ENCODE measurements at places on chromosomes 3 and 15. TPM values are rescaled to one million over a fixed set of nuclear protein-coding genes. Genes with fewer than 3 reads are reported as not detected.
A peak's percentile ranks its signal among the peaks of the same experiment; 100 is the strongest.

The HCLS1 gene
- 16.4 TPM for polyA plus RNA-seq

The DENND6A gene
- 17.2 TPM for polyA plus RNA-seq

The RAB5A gene
- 58.8 TPM for polyA plus RNA-seq

The PPIB gene
- 513 TPM for polyA plus RNA-seq

The OSTN gene
- 0.12 TPM for polyA plus RNA-seq

The NR2E3 gene
- 0.54 TPM for polyA plus RNA-seq

The ROPN1 gene
- polyA plus RNA-seq = 0.16 TPM

The STRC gene
- 10.9 TPM for polyA plus RNA-seq

The HEXA gene
- 162 TPM for polyA plus RNA-seq

The SMAD6 gene
- 25.4 TPM for polyA plus RNA-seq

GRCh38 chr15:70783041-70783440, 19.7 kb upstream of the UACA start:
- H3K27me3 ChIP-seq = no peaks in the 10 kb centered on the region
- no peak overlapping the region for H3K4me3 ChIP-seq
- no peaks in the 10 kb centered on the region for H3K36me3 ChIP-seq
- peak overlapping the region; percentile 86 for H3K27ac ChIP-seq
- H3K4me1 ChIP-seq = peaks cover 44% of the 10 kb centered on the region

GRCh38 chr3:141853081-141853601, 23.3 kb upstream of the ATP1B3 start:
- no peaks in the 10 kb centered on the region for H3K27me3 ChIP-seq
- no peak overlapping the region for H3K27ac ChIP-seq
- no peak overlapping the region for H3K4me3 ChIP-seq
- H3K36me3 ChIP-seq = no peaks in the 10 kb centered on the region
- no peak for DNase-seq

GRCh38 chr3:151443583-151443982, 17.3 kb downstream of the IGSF10 start:
- H3K4me3 ChIP-seq = no peak overlapping the region
- DNase-seq = no peak
- H3K4me1 ChIP-seq = no peaks in the 10 kb centered on the region
- no peaks in the 10 kb centered on the region for H3K27me3 ChIP-seq

GRCh38 chr15:90362936-90363212, 10.8 kb downstream of the ZNF774 start:
- peaks cover 14% of the 10 kb centered on the region for H3K36me3 ChIP-seq
- H3K4me1 ChIP-seq = peaks cover 4% of the 10 kb centered on the region
- no peak overlapping the region for H3K4me3 ChIP-seq
- H3K27ac ChIP-seq = no peak overlapping the region
- DNase-seq = no peak

DNA sequence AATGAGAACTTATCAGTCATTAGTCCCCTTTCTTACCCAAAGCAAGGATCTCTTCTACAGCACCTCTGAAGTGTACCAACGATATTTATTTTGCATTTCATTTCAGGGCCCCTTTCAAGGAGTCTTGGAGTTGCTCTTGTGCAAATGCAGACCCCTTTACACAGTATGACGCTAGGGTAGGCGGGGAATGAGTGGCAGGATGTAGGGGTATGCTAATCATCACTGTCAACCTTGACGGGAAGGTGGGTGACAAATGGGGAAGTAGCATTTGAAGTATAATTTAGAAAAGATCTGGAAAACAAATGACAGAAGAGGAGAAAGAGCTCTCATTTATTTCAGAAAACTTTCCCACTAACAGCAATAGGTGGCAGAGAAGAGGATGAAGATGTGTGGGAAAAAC, 94.4 kb downstream of the LRRN1 start:
- H3K4me1 ChIP-seq = no peaks in the 10 kb centered on the region
- no peaks in the 10 kb centered on the region for H3K36me3 ChIP-seq
- no peak overlapping the region for H3K4me3 ChIP-seq
- no peaks in the 10 kb centered on the region for H3K27me3 ChIP-seq
- no peak overlapping the region for H3K27ac ChIP-seq

DNA sequence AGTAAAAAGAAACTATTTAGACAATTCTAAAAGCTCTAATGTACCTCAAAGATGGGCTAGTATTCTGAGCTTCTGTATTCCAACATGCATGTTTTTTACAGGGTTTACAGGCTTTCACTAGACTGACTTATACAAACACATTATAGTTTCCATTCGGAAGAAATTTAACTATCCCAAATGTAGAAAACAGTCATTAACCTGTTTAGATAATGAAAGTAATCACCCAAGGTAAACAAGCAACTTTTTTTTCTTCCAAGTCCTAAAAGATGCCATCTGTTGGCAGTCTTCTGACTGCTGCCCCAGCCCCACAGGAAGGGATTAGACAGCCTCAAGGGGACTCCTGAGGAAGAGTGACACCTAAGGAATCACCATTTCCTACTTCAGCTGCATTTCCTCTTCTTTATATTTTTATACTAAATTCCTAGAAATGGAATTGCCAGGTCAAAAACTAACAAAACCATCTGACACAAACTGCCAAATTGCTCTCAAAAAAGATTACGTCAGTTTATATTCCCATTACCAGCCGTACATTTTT, 25.5 kb downstream of the SIN3A start:
- H3K4me1 ChIP-seq = no peaks in the 10 kb centered on the region
- H3K4me3 ChIP-seq = no peak overlapping the region
- peaks cover 48% of the 10 kb centered on the region for H3K36me3 ChIP-seq
- no peaks in the 10 kb centered on the region for H3K27me3 ChIP-seq
- DNase-seq = no peak

- no peaks in the 10 kb centered on the region for H3K27me3 ChIP-seq
- no peak for DNase-seq
- no peaks in the 10 kb centered on the region for H3K4me1 ChIP-seq
- no peaks in the 10 kb centered on the region for H3K36me3 ChIP-seq
- H3K27ac ChIP-seq = no peak overlapping the region
These were observed 293.1 kb downstream of the SV2B start for GRCh38 chr15:91393186-91393585.

- H3K36me3 ChIP-seq = no peaks in the 10 kb centered on the region
- peaks cover 6% of the 10 kb centered on the region for H3K27me3 ChIP-seq
- H3K4me3 ChIP-seq = no peak overlapping the region
- no peaks in the 10 kb centered on the region for H3K4me1 ChIP-seq
- no peak for DNase-seq
These were observed 260.5 kb upstream of the IGF1R start for GRCh38 chr15:98387866-98388265.

DNA sequence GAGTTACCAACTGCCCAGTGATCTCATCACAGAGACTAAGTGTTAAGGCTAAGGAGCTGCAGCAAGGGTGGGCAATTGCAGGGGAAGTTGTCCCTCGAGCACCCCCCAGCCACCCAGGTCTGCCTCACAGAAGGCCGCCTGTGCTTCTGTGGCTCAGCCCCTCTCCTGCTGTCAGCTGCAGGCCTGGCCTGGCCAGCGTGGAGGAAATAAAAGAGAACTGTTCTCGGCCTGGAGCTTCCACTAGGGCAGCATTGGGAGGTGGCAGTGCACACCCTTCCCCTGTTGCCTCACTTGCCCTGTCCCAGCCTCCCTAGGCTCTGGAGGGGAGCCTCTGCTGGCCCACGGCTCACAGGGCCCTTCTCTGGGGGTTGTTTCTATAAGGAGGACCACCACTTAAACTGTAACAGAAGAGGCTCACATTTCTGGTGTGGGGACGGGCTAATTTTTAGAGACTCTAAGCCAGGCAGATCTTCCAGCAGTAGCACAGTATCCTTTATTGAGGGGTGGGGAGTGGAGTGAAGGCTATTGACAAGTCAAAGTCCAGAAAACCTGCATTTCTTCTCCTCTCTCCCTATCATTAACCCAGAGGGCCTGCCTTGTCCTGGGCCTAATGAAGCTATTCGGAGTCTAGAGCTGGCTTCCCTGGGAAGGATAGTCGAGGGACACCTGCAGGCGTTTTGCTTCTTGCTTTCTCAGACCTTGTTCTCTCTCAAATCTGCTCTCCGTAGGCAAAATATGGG, 75.6 kb upstream of the ADPGK start:
- no peaks in the 10 kb centered on the region for H3K36me3 ChIP-seq
- peaks cover 16% of the 10 kb centered on the region for H3K4me1 ChIP-seq
- H3K27me3 ChIP-seq = no peaks in the 10 kb centered on the region
- peak overlapping the region; percentile 61 for H3K27ac ChIP-seq
- H3K4me3 ChIP-seq = no peak overlapping the region
- peak; percentile 80 for DNase-seq

GRCh38 chr3:98584547-98584946, 8.9 kb downstream of the CPOX start:
- H3K27me3 ChIP-seq = no peaks in the 10 kb centered on the region
- H3K27ac ChIP-seq = no peak overlapping the region
- H3K36me3 ChIP-seq = peaks cover 30% of the 10 kb centered on the region
- no peak for DNase-seq
- peaks cover 3% of the 10 kb centered on the region for H3K4me1 ChIP-seq
- H3K4me3 ChIP-seq = no peak overlapping the region

- H3K36me3 ChIP-seq = peaks cover under 1% of the 10 kb centered on the region
- DNase-seq = no peak
- H3K4me3 ChIP-seq = no peak overlapping the region
These were observed 27.2 kb upstream of the PIGZ start for GRCh38 chr3:196995646-196996355.

DNA sequence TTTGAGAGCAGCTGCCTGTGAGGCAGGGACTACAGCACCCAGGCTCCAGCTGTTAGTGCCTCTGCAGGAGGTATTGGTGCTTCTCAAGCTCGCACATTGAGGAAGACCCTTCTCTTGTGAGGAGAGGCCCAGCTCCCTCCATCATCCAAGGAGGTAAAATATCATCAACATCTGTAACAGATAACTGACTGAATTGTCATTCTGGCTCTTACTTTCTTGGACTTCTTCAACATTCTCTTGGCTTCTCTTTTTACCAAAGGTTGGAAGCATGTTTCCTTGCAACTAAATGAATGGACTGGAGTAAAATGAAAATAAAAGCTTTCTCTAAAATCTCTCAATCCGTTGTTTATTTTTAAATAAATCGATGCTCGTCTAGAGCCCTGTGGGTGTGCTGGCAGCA, 53.1 kb upstream of the PXYLP1 start:
- H3K27me3 ChIP-seq = no peaks in the 10 kb centered on the region
- no peak overlapping the region for H3K27ac ChIP-seq
- no peak overlapping the region for H3K4me3 ChIP-seq
- H3K36me3 ChIP-seq = no peaks in the 10 kb centered on the region
- DNase-seq = no peak

- no peaks in the 10 kb centered on the region for H3K36me3 ChIP-seq
- DNase-seq = no peak
- H3K4me1 ChIP-seq = no peaks in the 10 kb centered on the region
- H3K4me3 ChIP-seq = no peak overlapping the region
These were observed 18.6 kb upstream of the ZBTB20 start for GRCh38 chr3:115165701-115166100.

DNA sequence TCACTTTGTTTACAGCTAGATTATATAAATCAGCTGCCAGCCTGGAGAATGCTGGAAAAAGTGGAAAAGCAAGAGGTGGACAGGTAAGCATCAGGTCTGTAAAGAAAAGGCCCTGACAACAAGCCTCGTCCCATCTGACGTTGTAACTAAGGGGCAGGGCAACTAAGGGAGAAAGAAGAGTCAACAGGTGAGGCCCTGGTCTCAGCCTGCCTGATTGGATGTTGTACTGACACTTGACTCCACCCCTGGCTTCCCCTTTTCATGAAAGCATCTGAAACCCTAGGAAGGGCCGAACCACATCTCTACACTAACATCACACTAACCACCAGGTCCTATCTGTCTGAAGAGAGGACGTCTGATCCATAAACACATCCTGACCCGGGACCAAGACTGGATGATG, 357.6 kb upstream of the CFAP20DC start:
- H3K4me3 ChIP-seq = no peak overlapping the region
- no peaks in the 10 kb centered on the region for H3K4me1 ChIP-seq
- H3K27ac ChIP-seq = no peak overlapping the region

DNA sequence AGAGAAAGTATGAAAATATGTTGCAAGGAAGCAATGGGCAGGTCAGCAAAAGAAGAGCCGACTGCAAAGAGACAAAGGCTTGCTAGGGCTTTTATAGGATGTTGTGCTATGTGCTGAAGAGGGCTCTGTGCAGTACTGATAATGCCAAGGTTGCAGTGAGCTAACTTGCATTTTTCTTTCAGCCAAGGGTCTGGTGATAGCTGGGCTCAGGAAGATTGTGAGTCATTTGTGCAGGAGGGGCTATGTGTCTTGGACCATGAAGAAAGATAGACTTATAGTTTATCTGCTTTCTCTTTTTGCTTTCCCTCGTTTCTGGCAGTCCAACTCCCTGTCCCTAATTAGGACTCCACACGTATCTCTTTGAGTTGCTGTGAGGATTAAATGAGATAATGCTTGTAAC, 64.5 kb upstream of the LRIG1 start:
- H3K36me3 ChIP-seq = no peaks in the 10 kb centered on the region
- H3K4me1 ChIP-seq = no peaks in the 10 kb centered on the region
- no peak for DNase-seq
- no peaks in the 10 kb centered on the region for H3K27me3 ChIP-seq

GRCh38 chr15:90869601-90870353, 1.4 kb downstream of the FURIN start:
- H3K4me3 ChIP-seq = no peak overlapping the region
- H3K27me3 ChIP-seq = no peaks in the 10 kb centered on the region
- DNase-seq = peak; percentile 71
- no peaks in the 10 kb centered on the region for H3K36me3 ChIP-seq
- H3K4me1 ChIP-seq = peaks cover 53% of the 10 kb centered on the region

DNA sequence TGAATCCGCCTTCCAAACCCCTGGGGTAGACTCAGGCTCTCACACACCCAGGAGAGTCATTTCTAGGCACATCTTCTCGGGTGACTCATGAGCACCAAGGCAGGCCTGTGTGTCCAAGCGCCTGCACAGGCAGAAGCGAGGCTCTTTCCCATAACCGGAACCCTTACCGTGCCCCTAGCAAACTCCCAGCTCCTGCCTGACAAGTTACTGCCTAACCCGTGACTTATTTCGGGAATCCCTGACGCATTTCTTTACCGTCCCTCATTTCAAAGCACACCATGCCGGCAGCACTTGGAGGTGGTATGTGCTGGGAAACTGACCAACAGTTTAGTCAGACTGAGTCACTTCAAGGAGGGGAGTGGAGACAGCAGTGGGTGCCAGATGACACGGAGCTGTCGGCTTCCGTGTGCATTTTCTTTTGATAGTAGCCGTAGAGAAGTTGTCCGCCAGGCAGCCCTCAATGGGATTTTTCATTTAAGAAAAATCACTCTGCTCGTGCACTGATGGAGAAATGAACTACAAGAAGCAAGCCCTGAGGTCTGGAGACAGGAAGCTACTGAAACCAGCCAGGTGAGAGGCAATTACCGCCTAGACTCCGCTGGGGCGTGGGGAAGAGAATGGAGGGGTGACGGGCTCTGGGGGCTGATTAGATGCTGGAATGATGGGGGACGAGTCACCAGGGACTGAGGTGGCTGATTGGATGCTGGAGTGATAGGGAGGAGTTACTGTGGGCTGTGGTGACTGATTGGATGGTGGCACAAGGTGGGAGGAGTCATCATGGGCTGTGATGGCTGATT, 17.3 kb upstream of the HRH1 start:
- no peaks in the 10 kb centered on the region for H3K36me3 ChIP-seq
- no peaks in the 10 kb centered on the region for H3K27me3 ChIP-seq
- peaks cover 8% of the 10 kb centered on the region for H3K4me1 ChIP-seq
- no peak overlapping the region for H3K4me3 ChIP-seq

GRCh38 chr3:23797491-23797890, 8.3 kb upstream of the UBE2E1 start:
- H3K4me3 ChIP-seq = no peak overlapping the region
- H3K27ac ChIP-seq = no peak overlapping the region
- H3K4me1 ChIP-seq = no peaks in the 10 kb centered on the region
- H3K27me3 ChIP-seq = no peaks in the 10 kb centered on the region
- no peak for DNase-seq

GRCh38 chr15:62672268-62672667, 370.3 kb upstream of the TPM1 start:
- no peak for DNase-seq
- no peaks in the 10 kb centered on the region for H3K4me1 ChIP-seq
- peaks cover 35% of the 10 kb centered on the region for H3K36me3 ChIP-seq
- no peak overlapping the region for H3K27ac ChIP-seq
